ENCODE measurements at places on chromosomes 16 and 17.

DNA sequence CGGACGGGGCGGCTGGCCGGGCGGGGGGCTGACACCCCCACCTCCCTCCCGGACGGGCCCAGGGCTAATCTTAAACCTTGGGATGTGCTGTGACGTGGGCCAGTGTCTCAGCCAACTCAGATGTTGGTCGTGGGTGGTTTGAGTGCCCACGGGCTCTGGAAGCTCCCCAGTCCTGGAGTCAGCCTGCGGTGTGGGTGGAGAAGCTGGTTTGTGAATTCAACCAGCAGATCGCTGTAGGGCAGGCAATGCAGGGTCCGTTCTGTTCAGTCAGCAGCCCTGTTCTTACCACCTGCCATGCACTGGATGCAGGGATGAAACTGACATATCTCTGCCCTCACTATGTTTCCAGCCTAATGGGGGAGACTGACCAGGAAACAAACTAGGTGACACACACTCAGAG, 8.0 kb upstream of the ZNF500 start:
- DNase-seq = no peak

DNA sequence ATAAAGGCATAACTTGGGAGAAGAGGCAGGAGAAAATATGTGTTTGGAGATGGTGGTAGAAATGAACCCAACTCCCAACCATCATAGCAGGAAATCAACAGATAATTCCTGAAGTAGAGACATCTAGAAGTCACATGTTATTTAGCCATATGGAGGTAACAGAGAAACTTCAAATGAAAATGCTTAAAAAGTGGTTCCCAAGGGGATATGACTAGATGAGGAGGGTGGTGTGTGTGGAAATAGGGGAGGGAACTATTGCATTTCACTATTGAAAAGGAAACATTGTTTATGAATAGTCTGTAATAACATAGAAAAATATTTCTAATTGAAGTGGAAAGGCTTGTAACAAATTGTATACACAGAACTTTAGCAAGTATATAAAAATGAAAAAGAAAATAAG, 412.0 kb downstream of the SHISA9 start:
- DNase-seq = no peak

- DNase-seq = no peak
These were observed 981 bp upstream of the CD300H start for GRCh38 chr17:74568106-74568873.

GRCh38 chr17:45437465-45438283, 5.0 kb upstream of the ARHGAP27 start:
- DNase-seq = no peak

DNA sequence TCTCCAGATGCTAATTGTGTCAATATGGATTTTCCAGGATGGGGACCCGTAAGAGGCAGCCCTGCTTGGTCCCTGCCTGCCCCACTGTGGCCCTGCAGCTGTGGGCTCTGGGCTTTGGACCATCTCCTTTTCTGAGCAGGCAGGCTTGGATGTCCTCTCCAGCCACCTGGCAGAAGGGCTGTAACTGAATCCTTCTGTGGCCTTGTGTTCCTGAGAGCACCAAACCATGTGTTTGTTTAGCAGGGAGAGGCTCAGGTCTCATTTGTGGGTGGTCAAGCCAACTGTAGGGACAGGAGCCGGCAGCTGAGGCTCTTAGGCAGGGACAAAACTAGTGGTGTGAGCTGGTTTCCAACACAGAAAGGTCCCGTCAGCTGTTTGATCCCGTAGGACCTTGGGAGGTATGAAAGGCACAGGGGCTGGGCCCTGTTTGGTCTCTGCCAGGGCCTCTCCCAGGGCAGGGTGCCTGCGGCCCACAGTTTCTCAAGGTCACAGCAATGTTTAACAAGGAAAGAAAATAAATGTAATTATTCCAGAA, 18.5 kb downstream of the SEC14L5 start:
- no peak for DNase-seq

DNA sequence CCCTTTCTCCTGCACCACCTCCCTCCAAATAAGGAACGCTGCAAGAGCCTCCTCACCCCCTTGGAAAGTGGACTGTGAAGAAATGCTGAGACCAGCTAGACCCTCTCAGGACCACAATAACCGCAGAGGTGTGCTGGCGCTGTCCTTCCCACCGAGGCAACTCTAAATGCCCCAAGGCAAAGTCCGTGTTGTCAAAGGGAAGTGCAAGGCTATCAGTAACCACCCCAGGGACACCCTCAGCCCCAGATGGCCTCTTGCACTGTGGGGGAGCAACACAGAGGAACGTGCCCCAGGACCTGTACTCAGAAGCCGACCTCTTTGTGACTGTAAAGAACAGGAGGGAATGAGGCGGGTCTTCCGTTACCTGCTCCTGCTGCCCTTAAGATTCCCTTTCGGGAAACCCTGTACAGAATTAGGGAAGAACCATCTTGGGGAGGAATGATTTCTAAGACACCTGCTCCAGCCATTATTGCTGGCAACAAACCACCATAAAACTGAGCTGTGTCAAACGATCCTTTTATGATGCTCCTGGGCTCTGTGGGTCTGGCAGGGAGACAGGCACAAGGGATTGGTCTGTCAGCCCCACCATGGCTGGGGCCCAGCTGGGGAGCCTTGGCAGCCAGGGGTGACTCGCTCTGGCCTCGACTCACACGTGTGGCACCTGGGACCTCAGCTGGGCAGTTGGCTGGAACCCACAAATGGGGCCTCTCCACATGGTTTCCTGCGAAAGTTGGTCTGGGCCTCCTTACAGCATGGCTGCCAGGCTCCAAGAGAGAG, 14.6 kb upstream of the MED9 start:
- no peak for DNase-seq

GRCh38 chr16:61909074-61909473, 127.2 kb downstream of the CDH8 start:
- DNase-seq = no peak

- no peak for DNase-seq
These were observed at the start of gene MYH2 for GRCh38 chr17:10549096-10549842. MYH2 (minus strand) TSS chr17:10549658; CDS start chr17:10547920, 1,738 bp downstream.
